ENCODE measurements at places on chromosomes 3 and 15.

DNA sequence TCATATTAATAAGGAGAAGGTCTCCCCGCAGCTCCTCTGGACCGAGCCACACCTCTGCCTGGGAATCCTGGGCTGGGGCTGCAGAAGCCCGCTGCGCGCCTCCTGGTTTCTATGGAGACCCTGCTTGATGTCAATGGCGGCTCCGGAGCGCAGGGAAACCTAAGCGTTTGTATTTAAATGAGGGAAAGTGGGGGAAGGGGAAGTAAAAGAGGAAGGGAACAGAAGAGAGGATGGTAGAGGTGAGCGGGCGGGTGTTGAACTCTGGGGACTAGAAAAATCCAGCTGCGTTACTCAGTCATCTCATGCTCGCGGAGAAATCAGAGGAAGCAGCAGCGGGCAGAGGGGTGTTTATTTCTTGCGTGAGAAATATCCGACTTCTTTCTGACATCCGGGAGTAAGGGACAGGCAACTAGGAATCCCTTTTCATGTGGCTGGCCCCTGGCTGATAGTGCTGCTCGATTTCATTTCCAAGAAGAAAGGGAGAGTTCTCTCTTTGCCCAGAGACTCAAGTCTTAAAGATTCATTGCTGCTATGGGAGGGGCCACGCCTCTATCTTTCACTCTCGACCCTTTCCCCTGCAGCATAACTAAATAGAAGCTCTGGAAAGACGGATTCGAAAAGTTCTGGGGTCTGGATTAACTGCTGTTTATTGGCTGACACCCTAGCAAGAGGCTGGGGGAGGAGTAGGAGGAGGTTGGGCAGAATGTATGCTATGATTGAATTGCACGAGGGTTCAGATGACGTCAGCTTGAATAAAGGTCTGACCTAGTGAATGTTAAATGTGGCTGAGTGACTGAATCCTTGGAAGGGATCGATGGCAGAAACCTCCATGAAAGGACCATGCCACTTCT, 110.5 kb upstream of the GAP43 start:
- DNase-seq = no peak

DNA sequence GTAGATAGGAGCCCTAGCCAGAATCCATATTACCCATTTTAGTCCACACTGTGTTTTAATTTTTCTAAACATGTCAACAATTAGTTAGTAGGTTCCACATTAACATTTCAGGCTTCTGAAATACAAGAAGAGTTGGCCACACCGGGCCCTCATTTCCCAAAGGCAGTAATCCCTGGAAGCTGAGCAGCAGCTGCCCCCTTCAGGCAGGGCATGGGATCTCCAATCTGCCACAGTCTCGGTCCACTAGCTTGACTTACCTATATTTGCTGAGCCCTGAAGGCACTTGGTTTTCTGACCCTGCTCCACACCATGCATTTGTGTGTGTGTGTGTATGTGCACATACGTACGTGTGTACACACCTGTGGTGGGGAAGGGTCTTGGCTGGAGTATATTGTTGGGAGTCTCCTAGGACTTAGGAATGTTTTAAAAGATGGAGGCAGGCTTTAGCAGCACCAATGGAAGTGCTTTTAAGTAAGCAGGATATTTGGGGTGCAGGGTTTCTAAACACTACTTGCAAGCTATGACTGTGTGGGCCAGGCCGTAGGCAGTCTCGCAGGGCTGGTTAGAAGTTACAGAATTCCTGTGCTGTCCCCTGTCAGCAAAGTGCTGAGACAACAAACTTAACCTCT, 71.2 kb upstream of the SOX14 start:
- DNase-seq = no peak

DNA sequence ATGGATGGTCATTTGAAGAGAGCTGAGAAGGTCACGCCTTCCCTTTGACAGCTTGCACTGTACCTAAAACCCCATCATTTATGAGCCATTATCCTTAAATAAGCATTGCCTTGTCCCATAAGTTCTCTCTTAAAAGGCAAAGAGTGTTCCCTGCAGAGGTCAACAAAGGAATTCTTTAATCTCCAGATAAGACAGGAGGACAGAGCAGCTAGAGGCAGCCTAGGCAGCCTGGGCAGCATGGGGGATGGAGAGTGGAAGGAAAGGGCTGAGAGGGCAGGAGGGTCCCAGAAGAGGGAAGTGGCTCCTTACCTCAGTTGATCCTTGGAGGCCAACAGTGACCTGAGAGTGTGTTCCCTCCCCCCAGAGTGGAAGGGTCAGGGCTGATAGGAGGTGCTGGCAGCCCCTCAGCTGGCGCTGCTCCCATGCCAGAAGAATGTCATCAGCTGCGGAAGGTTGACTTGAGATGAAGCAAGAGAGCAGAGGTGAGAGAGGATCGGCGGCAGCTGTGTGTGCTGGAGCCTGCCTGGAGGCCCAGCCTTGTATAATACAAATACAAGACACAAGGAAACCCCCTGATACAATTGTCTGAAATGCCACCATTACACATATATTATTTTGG, 12.8 kb downstream of the KBTBD13 start:
- DNase-seq = no peak

- no peak for DNase-seq
These were observed 1.5 kb downstream of the FSTL1 start for GRCh38 chr3:120449251-120449650.

- no peak for DNase-seq
These were observed 45.2 kb downstream of the ZNF385D start for GRCh38 chr3:21705769-21706168.

- DNase-seq = no peak
These were observed 4.2 kb downstream of the EDEM1 start for GRCh38 chr3:5191555-5192304.

GRCh38 chr3:127373441-127374085, 85.7 kb upstream of the PRR20G start:
- no peak for DNase-seq

GRCh38 chr15:69025320-69025719, 10.8 kb downstream of the NOX5 start:
- DNase-seq = no peak

DNA sequence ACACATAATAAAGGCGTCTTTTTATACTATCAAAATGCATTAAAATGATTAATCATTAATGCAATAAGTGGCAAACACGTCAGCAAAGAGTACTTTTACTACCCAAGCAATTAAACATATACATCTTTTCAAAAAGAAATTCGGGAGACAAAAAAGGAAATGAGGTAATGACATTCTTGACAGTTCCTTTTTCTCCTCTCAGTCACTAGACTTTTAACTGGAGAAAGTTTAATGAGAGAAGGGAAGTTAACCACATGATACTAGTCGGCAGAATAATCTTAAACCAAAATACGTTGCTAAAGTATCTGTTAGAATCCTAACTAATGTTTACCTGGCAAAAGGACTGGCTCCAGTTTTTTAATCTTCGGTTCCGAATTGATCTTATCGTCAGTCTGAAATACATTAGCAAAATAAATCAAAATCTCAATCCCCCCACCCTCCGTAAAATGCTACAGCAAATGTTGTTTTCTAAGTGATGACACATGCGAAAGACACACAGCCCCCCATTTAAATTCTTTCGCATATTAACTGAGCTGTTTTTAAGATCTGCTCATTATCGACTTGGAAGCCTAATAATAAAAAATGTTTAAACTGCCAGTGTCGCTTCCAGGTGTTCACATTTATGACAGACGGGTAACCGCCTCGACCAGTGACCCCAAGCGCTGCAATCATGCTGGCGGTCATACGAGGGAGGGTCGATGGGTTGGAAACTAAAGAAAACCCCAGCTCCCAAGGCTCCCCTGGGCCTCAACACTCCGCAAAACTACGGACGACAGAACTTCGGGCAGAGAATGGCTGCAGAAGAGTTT, 778 bp downstream of the MTMR10 start:
- no peak for DNase-seq

DNA sequence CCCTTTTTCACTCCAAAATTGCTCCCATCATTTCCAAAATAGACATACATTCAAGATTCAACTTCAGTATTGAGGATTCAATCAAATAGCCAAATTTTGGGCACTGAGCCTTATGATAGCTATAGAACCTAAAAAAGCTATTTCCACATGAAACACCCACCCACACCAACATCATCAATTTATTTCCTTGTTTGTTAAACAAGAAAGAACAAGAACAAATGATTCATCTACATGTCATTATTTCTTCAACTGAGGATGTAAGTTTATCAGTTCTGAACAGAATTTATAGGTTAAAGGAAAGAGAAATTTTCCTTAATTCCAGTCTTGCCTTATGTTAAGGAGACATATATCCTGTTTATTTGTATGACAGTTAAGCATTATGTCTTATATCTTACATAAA, 32.2 kb downstream of the DPPA2 start:
- no peak for DNase-seq

DNA sequence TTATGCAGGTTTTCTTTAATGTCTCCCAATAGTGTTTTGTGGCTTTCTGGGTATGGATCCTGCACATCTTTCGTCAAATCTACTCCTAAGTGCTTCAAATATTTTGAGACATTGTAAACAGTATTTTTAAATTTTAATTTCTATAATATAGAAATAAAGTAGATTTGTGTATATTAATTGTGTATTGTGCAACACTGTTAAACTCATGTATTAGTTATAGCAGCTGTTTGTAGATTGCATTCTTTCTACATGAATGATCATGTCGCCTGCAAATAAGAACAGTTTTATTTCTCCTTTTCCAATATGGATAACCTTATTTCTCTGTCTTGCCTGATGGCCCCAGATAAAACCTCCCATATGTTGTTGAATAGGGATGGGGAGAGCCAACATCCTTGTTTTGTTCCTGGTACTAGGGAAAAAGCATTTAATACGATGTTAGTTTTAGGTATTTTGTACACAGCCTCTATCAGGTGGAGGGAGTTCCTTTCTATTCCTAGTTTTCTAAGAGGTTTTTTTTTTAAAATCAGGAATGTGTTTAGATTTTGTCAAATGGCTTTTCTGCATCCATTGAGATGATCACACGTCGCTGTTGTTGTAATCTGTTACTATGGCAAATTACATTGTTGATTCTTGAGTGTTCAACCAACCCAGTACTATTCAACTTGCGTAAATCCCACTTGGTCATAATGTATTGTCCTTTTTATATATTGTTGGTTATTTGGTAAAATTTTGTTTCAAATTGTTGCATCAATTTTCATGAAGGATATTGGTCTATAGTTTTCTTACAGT, 71.1 kb upstream of the DGKG start:
- no peak for DNase-seq

DNA sequence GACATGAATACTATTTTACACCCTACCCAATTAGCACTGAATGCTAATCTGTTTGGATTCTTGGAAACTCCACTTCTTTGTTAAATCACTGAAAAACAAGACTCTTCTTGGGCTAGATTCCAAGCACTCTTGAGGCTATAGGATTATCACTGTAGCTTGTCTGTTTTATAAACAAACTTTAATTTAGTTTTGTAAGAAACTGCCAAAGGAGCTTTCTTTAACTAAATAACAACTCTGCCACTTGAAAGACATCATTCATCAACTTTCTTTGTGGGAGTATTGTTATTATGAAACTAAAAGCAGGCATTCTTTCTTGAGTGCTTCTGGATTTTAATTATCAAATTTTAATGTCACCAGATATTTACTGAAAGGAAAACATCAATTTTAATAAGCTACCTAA, 24.1 kb downstream of the CBLB start:
- no peak for DNase-seq

DNA sequence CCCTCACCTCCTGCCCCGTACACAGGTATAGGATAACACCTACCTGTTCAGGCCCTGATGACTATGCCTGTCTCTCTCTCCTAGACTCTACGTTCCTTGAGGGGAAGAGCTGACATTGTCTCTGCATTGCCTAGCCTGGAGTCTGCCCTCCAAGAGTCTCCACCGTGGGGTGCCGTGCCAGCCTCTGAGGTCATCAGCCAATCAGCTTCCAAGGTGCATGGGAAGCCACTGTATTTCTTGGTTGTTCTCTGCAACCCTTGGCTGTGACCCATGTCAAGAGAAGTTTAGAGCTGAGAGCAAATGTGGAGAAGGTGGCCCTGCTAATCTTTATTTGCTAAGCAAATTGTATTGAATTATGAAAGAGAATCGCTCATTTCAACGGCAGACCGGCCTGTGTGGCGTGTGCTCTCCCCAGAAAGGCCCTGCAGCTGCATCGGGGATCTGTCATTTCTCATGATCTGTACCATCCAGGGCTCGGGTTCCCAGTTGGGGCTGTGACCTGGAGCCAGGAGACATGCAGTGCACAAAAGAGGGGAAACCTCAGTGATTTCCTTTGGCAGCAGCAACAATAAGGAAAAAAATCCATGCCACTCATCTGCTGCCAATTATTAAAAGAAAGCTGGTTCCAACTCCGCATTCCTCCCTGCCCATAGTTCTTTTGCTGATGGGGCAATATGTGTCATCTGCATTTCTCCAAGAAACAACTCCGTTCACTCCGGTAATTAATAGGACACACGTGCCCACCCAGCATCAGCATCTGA, 182.2 kb downstream of the MEGF11 start:
- DNase-seq = no peak

DNA sequence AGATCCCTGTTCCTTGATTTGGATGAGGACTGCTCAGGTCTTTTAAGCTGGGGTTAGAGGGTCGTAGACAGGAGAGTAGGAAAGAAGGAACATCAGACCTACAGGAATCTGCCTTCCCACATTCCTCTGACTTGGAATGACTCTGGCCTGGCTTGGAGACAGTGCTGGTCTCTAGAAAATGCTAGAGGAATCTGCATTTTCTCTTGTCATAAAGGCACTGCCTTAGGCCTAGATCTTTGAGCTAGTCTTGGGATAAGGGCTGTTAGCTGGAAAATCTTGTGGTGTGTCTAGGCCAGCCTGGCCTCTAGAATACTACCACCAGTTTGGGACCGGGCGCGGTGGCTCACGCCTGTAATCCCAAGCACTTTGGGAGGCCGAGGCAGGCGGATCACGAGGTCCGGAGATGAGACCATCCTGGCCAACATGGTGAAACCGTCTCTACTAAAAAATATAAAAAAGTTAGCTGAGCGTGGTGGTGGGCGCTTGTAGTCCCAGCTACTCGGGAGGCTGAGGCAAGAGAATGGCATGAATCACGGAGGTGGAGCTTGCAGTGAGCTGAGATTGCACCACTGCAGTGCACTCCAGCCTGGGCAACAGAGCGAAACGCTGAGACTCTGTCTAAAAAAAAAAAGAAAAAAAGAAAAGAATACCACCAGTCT, 17.3 kb upstream of the BSN start:
- DNase-seq = no peak

DNA sequence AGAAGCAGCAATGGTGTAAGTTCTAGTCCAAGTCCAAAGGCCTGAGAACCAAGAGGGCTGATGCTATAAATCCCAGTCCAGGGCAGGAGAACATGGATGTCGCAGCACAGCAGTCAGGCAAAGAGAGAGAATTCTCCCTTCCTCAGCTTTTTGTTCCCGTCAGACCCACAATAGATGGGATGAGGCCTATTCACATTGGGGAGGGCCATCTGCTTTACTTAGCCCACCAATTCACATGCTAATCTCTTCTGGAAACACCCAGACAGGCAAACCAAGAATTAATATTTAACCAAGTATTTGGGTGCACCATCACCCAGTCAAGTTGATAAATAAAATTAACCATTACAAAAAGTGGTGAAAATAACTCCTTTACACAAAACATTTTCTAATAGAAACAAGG, 511.7 kb upstream of the UBE2E2 start:
- DNase-seq = no peak

- DNase-seq = no peak
These were observed 19.1 kb upstream of the AKAP13 start for GRCh38 chr15:85361323-85361722.

GRCh38 chr15:36771826-36772225, 192.4 kb downstream of the CDIN1 start:
- DNase-seq = no peak

All from stimulated activated CD8-positive, alpha-beta memory T cell treated with anti-CD3 and anti-CD28 coated beads, Interleukin-4, amount 100 ng/mL, for 4 hours (primary cell).